ENCODE measurements at places on chromosomes 6 and 20. TPM values are rescaled to one million over a fixed set of nuclear protein-coding genes. Genes with fewer than 3 reads are reported as not detected.

The ZBTB22 gene
- 8.9 TPM for total RNA-seq

The BCAS1 gene
- not detected for total RNA-seq

DNA sequence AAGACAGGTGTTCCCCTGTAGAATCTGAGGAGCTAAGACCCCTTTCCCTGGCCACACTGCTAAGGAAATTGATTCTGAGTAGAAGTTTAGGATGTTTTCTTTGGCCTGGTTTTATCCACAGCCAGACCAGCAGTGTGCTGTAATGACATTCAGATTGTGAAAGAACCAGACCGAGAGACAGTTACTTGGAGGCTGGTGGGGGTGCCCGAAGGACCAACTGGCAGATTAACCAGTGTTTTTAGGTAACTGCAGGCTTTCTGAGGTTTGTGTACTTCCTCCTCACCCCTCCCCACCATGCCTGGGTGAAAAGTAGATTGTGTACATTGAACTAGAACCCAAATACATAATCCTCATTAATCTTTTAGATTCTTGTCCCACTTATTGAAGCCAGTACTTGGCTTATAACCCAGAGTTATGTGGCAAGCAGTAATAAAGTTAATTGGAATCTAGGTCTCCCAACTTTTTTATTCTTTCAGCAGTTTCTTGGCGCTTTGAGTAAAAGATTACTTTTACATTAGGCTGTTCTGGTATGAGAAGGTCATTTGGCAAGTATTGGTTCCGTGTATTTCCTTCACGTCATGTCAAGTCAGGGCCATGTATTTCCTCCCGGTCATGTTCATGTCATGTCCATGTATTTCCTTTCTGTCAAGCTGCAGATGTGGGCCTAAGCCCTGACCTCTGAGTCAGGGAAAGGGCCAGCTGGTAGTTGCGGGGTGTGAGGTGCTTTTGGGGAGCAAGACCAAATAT lies 93.7 kb downstream of the TCP11 start:
- DNase-seq = no peak

DNA sequence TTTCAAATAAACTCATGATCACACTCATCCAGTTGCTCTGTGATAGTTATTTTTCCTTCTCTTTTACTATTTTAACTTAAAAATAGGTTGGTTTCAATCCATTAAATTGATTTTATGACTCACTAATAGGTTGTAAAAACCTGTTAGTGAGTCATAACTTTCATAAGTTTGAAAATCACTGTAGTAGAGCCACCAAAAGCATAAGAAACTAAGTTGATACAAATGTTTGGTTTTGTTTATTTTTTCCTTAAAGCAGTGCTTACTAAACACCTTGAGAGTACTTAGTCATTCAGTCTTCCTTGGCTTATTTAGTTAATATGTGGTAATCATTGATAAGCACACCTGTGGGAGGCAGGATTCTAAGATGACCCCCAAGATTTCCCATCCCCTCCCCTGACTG lies 312.1 kb upstream of the MAN1A1 start:
- no peak for DNase-seq

DNA sequence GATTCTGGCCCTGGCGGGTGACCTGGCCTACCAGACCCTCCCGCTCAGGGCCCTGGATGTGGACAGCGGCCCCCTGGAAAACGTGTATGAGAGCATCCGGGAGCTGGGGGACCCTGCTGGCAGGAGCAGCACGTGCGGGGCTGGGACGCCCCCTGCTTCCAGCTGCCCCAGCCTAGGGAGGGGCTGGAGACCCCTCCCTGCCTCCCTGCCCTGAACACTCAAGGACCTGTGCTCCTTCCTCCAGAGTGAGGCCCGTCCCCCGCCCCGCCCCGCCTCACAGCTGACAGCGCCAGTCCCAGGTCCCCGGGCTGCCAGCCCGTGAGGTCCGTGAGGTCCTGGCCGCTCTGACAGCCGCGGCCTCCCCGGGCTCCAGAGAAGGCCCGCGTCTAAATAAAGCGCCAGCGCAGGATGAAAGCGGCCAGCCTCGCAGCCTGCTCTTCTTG lies 868 bp upstream of the SLC2A4RG start:
- DNase-seq = no peak

DNA sequence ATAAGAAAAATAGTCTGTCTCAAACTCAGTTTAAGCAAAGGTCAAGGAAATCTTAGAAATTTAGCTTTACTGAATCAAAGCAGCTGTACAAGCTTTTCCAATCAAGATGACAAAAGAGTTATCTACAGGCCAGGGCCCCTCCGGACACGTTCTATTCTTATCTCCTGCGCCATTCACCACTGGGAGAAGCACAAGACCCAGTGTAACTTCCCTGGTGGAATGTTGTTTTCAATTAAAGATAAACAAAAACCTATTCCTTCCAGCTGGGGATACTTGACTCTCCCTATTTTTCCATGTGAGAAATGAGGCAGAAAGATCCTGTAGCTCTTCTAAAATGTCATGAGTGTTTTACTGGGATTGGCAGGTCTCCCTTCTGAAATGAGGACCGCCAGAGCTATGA lies 123.3 kb downstream of the TBX18 start:
- DNase-seq = no peak

- no peak for DNase-seq
These were observed 33.2 kb upstream of the NCOA3 start for GRCh38 chr20:47468290-47469050.

DNA sequence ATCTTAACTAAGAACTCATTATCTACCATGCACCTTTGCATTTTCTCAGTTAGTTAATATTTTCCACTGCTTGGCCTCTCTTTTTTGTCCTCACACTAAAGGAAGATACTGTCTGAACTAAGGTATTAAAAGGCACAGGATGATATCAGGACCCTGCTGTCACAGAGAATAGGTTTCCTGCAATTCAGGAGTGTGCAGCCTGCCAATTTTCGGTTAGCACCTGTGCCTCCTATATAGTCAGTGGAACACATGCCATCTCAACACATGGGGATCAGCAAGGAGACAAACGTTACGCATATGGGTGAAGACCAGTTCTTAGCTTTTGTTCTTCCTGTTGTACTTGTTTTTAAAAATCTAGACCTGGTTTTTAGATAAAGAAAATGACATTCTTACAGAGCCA lies 71.0 kb downstream of the FUT9 start:
- no peak for DNase-seq

Data from activated T-cell treated with anti-CD3 and anti-CD28 coated beads, Interleukin-2, amount 50 U/mL, for 4 hours (primary cell).